Right hindlimb (tissue), 1 donor: ENCODE measurements at places on chromosomes 2 and 18.
A peak's percentile ranks its signal among the peaks of the same experiment; 100 is the strongest.

- peak; percentile 7 for DNase-seq
These were observed 240.3 kb downstream of the HDAC4 start for GRCh38 chr2:239160226-239161143.

- DNase-seq = no peak
These were observed 194.1 kb downstream of the ANAPC1 start for GRCh38 chr2:111689941-111690340.

GRCh38 chr2:150735894-150736498 is 248.5 kb upstream of the RND3 start:
- no peak for DNase-seq

DNA sequence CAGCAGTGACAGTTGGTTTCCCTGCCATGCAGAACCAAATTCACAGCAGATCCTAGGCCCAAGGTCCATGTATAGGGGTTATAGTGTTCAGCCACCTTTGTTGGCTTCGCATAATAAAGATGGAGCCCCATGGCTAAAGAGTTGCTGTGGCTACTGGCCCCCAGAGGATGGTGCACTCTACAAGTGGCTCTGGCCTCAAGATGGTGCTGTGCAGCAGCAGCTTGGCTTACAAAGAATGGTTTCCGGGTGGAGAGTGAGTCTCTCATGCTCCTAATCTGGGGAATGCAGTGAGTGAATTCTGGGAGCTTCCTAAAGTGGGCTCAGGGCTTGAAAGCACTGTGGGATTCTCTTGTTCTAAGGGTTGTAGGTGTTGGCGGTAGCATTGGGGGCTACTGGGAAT is 1199.7 kb downstream of the CNTNAP5 start:
- no peak for DNase-seq

- no peak for DNase-seq
These were observed 66.8 kb downstream of the BMPR2 start for GRCh38 chr2:202442882-202443281.

DNA sequence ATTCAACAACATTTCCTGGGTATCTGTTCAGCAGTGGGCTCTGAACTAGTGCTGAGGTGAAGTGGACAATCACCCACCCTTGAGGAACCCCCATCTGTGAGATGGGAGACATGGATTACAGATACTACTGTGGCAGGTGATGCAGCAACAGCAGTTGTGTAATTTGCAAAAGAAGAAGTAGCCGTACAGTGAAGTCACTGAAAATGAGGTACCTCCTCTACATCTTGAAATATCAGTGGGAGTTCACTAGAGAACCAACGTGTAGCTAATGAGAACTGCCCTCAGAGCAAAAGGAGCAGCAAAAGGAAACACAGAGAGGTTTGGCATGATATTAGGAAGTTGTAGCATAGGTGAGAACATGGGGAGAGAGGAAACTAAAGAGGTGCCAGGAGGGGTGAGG is 41.3 kb downstream of the VSNL1 start:
- DNase-seq = no peak

DNA sequence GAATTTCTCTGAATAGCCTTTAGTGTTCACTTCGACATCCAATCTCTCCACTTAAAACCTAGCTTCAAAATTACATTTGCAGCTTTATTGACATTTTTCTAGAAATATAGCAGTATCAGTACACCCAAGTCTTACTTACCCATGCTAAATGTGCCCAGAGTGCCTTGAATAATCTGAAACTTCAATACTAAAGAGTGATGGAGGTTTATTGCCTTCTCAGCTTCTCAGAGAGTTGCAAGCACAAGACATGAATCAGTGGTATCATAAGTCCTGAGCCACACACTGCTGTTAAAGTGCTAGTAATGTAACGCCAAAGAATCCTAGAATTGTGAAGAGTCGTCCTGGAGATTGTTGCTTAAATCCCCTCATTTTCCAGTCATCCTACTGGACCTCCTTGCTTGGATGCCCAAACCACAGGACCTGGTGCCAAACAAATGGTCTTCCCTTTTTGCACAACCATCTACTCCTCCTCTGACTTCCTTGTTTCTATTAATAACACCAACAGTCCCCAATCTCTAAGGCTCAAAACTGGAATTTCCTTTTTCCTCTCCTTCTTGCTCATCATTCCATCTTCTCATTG is 83.2 kb upstream of the SPATS2L start:
- no peak for DNase-seq

DNA sequence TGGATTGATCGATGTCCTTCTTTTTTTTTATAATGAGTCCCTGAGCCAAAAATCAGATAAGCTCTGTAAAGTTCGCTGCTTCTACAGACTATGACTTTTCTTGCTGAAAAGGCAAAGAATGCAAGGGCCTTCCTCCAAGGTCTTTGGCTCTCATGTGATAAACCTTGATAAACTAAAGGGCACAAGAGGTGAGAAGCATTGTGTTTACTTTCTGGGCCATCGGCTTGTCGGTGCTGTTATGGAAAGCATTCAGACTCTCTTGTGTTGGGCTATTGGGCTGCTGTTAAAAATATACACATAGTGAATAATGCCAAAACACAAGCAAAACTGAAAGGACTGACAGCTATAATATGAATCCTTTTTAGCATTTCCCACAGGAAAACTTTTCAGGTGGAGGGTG is 472.4 kb upstream of the SPHKAP start:
- no peak for DNase-seq

DNA sequence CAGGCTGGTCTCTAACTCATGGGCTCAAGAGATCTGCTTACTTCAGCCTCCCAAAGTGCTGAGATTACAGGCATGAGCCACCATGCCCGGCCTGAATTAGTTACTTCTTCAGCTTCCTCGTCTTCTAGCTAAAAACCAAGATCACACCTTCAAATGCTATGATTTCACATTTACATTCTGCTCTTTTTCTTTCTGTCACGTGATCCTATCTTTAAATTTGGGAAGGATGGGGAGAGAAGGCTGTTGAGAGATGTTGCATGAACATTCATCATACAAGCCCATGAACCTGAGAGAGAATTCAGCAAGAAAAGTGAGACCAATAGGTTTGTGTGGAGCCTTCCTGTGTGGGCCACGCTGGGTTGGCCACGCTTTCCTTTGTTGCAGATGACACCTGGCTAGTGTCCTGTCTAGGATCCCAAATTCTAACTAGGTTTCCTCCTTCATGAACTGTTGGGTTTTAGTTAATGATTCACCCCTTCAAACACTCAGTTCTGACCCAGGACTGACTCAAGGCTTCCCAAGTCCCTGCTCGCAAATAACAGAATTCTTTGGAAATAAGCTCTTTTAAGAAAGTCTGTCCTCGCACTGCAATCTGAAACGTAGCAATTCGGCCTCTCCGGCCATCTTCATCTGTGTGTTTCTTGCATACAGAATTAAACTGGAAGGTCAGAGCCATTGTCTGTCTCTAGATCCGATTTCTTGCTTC is 57.3 kb upstream of the CREB1 start:
- DNase-seq = no peak

- no peak for DNase-seq
These were observed 12.9 kb upstream of the IKZF2 start for GRCh38 chr2:213164263-213164662.

- DNase-seq = no peak
These were observed 57.3 kb downstream of the ITGB1BP1 start for GRCh38 chr2:9366026-9366425.

GRCh38 chr2:185433824-185434223 is 304.8 kb upstream of the FSIP2 start:
- DNase-seq = no peak

DNA sequence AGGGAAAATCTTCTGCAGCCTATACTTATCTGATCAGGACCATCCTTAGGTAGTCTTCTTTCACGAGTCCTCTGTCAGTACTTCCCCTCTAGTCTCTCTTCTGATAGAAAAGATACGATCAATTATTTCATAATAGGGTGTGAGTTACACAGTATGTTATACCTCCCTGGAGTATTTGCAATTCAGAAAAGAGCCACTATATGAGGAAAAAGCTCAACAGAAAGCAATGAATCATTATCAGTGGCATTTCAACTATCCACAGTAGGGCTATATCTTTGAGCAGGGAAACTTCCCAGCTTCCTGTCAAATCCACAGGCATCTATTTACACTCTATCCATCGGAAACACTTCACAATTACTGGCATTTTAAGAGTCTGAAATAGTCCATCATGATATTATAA is 105.3 kb upstream of the ACVR2A start:
- no peak for DNase-seq

DNA sequence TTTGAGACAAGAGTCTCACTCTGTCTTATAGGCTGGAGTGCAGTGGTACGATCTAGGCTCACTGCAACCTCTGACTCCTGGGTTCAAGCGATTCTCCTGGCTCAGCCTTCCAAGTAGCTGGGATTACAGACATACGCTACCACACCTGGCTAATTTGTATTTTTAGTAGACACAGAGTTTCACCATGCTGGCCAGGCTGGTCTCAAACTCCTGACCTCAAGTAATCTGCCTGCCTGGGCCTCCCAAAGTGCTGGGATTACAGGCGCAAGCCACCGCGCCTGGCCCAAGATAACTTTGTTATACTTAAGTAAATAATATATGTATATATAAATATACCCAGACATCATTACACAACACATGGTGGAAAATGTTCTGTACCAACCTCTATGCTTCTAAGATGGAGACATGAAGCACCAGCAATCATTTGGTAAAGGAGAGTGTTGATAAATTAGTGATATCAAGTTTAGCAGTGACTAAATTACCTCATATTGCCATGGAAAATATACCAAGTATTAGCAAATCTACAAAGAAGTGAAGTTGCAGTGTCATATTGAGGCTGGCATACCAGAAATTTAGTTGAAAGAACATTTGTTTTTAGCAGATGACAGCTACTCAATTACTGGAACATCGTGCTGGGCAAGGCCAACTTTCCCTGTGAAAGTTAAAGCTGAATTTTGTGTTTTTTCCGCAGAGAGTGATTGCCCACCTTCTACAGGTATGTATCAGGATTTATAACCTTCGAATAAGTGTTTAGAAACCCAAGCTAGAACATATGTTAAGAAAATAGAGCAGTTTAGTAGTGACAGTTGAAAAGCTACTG is 177.7 kb downstream of the MYCN start:
- DNase-seq = no peak

DNA sequence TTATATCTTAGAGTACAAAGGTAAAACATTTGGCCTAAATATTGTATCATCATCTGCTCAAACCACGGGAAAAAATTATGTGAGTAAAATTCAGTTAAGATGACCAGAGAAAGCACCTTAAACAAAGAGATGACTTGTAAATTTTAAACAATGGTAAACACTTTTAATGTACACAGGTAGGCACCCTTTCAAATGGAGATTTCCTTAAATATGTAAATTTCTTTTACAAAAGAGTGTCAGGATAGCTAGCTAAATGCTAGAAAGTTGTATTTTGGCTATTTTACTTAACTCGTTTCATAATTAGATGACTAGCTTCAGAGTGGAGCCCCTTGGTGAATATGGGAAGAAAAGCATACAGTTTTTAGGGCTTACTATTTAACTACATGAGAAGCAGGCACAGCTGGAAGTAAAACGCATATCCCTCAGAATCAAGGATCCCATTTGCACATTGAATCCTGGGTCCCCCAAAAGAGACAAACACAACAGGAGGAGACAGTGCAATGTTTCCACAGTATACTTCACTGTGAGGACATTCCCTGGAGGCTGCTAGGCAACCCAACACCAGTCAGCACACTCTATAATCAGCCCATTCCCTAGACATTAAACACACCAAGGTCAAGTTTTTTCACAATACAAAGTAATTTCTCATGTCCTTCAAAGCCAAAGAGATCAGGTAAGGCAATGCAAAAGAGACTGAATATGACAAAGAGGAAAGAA is 1154.4 kb downstream of the DPP10 start:
- DNase-seq = no peak

GRCh38 chr18:26703170-26703930 is 155.0 kb upstream of the KCTD1 start:
- DNase-seq = no peak

DNA sequence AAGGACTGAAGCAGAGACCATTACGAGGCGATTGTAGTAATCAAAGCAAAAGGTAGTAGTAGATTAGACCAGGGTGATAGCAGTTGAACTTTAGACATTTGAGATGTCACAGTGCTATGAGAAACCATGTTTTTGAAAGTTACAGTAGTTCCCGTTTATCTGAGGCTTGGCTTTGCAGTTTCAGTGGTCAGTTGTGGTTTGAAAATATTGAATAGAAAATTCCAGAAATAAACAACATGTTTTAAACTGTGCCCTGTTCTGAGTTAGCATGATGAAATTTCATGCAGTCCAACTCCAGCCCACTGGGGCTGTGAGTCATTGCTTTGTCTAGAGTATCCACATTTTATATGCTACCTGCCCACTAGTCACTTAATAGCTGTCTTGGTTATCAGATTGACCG is 47.5 kb downstream of the ZNF638 start:
- no peak for DNase-seq

- DNase-seq = no peak
These were observed 271.1 kb downstream of the GALR1 start for GRCh38 chr18:77520767-77521166.

DNA sequence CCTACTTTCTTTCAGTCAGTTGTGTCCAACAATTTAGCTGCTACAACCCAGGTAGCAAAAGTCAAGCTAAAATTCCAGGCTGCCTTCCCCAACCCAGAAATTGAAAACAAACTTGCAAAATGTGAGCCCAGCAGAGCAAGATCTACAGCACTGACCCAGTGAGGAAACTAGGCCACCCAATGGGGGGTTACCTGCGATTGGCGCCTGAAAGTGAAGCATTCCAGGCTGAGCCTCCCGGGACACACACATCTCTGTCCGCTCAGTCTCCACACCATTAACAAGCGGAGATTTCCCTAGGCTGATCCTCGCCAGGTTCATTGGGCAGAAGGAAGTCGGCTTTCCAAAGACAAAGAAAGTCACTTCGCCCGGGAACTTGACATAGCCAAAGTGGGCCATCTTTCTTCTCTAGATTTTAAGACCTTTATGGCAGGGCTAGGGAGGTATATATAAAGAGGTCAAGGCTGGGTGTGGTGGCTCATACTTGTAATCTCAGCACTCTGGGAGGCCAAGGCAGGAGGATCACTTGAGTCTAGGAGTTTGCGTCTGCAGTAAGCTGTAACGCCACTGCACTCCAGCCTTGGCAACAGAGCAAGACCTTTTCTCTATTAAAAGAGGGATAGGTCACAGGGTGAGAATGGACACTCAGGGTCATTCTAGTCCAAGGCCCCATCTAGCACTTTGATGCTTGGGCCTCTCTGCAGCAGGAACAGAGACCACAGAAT is 53.6 kb downstream of the TTC32 start:
- DNase-seq = no peak

DNA sequence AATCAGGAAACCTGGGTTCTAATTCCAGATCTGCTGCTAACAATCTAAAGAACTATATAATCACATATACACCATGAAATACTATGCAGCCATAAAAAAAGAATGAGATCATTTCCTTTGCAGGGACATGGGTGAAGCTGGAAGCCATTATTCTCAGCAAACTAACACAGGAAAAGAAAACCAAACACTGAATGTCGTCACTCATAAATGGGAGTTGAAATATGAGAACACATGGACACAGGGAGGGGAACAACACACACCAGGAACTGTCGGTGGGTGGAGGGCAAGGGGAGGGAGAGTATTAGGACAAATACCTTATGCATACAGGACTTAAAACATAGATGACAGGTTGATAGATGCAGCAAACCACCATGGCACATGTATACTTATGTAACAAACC is 33.2 kb downstream of the CDH2 start:
- DNase-seq = no peak

- DNase-seq = no peak
These were observed 548 bp upstream of the FBLN7 start for GRCh38 chr2:112137516-112138158.
